Retina (tissue), 1 donor: ENCODE measurements at places on chromosomes 6 and 20.

DNA sequence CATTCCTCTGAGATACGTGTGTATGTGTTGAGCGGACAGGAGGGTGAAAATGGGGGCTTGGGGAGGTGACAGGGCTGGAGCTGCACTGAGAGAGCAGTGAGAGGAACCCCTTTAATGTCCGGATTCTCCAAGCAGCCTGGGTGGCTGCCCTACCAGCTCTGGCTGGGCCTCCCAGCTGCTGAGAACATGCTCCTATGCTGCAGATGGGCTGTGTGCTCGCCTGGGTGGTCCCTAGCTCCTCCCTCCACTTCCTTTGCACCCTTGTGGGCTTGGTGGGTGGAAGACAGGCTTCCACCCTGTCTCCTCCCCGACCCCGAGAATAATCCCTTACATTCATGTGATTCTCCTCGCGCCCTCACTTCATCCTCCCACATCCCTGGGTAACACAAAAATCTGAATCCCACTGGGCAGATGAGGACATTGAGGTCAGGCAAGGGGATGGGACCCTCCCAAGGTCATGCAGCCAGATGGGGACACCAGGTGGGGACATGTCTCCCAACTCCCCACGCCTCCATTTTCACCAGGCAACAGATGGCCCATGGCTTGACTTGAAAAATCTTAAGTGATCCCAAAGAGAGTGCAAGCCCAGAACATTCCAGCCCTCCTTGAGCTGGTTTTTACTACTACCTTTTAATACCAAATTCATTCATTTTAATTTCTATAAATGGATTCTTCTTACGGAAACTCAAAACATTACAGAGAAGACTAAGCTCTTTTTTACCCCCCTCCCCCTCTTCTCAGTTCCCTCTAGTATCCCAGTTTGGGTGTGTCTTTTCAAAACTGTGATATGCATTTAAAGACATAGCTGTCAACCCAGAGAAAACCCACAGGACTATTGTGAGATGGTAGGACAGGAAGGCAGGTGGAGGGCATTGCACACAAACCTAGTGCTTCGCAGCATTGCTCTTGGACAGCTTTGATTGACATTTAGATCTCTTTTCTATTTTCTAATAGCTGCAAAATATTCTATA lies 5.0 kb upstream of the PDRG1 start:
- DNase-seq: peak; percentile 47

GRCh38 chr6:153488267-153488666 lies 357.2 kb upstream of the RGS17 start:
- DNase-seq: no peak

GRCh38 chr20:44501448-44501847 lies 20.4 kb downstream of the SERINC3 start:
- no peak for DNase-seq

DNA sequence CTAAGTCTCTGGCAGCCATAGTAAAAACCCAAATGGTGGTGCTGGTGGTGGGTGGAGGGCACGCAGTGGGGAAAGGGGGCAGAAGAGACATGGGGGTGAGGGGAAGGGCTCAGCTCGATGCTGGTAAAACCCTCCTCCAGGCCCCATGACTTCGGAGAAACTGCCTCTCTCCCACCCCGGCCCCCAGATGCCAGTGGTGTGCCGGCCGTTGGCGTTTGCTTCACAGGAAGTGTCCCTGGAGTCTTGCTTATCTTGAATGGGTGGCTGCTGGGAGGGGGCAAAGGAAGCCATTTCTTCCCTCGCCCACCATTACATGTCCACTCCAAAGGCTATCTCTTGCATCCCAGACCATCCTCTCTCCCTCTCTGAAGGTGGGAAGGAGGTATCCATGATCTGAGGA lies 25.4 kb downstream of the VEGFA start:
- no peak for DNase-seq

DNA sequence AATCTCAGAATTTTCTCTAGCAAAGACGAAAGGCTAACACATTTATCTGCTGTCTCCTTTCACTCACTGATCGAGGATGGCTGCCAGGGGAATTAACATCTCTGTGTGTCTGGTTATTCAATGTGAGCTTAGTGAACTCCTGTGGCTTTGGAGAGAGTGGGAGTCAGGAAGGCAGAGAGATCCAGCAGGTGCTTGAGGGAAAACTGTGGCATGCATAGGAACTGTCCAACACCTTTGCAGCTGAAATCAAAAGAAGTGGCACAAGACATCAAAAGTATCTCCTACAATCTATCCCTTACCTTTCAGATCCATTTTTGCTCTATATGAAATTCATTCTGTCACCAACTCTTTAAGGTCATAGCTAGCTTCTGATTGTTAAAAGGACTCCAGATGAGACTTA lies 11.8 kb upstream of the FAM184A start:
- DNase-seq: no peak

- peak; percentile 50 for DNase-seq
Measured at GRCh38 chr20:219290-220115, 7.6 kb upstream of the DEFB129 start.

DNA sequence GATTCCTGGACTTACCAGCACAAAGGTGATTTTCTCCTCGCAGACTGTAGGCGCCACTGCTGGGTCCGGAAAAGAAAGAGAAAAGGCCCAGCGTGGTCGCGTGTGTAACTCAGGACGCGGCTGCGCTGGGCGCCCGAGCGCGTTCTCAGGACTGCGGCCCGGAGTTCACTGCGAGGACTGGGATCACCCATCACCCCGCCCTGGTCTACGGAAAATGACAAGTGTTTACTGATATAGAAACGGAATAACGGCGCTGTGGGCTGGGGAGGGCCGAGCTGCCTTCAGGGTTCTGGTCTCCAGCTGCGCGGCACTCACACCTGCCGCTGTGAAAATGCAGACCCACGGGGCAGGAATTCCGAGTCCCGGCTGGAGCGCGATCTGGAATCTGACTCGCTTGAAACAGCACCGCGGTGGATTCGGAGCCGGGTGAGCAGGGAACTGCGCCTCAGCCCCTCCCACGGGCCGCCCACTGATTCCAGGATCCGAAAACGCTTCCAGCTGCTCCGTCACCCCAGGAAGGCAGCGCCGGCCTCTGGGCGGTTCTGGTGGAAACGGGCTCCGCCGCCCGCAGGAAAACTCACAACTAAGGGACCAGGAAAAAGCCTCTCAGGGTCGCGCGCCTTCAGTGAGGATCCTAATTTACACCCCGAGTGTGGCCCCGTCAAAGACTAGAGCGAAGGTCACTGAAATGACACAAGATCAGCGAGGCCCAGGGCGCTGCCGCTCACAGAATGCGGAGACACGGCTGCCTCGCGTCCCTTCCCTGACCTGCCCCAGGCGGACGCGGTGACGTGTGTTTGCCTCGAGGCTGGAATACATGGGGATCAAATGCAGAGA lies 34.5 kb downstream of the HLA-A start:
- peak; percentile 90 for DNase-seq

- DNase-seq: no peak
Measured at GRCh38 chr6:149064001-149064659, 253.4 kb upstream of the TAB2 start.

- no peak for DNase-seq
Measured at GRCh38 chr6:81023007-81023582, 729.4 kb downstream of the TENT5A start.

DNA sequence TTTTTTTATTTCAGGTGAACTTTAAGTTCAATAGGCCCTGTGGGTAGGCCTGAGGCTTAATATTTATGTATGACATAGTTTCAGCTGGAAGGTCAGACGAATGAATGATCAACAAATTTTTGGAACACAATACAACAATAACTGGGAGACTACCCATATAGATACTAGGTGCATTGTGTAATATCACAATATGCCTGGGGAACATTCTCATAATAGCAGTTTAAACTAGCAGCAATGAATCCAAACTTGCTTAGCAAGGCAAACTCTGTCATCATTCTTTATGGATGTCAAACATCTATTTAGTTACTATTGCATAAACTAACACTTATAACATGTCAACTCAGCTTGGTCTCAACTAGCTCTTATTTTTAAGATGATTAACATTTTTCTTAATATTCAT lies 49.3 kb downstream of the ELOVL4 start:
- no peak for DNase-seq

GRCh38 chr20:6467562-6467961 lies 299.9 kb upstream of the BMP2 start:
- DNase-seq: no peak

GRCh38 chr20:37598100-37598543 lies 70.4 kb upstream of the BLCAP start:
- peak; percentile 94 for DNase-seq

DNA sequence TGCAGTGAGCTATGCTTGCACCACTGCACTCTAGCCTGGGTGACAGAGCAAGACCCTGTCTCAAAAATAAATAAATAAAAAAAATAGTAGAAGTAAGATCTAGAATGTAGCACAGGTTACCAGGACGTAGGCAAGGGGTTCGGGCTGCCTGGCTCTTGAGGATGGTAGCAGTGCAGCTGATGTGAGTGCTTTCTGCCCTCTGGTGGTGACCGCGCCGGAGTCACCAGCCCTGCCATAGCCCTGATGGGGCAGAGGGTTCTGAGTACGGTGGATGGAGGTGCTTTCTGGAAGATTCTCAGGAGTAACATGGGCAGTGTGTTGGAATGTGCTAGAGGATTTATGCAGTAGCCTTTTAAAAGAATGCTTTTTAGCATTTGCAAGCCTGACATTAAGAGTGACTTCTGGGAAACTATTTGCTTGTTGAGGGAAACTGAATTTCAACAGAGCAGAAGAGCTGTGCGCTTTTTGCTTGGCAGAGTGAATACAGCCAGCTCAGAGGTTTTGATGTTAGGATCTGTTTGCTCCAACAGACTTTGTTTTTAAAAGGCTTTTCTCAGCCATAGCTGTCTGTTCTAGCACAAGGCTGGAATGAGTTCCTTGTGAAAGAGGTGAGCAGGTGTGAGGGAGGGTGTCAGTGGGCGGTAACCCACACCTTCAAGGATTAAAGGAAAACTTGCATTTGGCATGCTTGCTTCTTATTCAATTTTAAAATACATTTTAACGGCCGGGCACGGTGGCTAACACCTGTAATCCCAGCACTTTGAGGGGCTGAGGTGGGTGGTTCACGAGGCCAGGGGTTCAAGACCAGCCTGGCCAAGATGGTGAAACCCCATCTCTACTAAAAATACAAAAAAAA lies 65.9 kb downstream of the PTPN1 start:
- DNase-seq: peak; percentile 38

GRCh38 chr6:154721460-154721859 lies 11.8 kb upstream of the SCAF8 start:
- no peak for DNase-seq

GRCh38 chr20:40978761-40979160 lies 49.9 kb upstream of the TOP1 start:
- DNase-seq: no peak

DNA sequence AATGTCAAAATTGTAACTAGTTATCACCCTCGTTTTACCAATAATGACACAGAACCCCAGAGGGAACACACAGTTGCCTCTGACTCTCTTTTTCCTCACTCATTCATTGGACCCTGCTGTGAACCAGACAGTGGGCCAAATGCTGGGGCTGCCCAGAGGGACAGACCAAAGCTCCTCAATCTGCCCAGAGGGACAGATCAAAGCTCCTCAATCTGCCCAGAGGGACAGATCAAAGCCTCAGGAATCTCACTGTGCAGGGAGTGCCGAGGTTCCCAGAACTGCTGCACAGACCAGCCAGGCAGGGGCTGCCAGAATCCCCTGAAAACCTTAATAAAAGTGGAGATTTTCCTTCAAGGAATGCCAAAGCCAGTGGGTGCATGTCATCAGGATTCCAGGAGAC lies 179.1 kb downstream of the SOD2 start:
- DNase-seq: no peak

DNA sequence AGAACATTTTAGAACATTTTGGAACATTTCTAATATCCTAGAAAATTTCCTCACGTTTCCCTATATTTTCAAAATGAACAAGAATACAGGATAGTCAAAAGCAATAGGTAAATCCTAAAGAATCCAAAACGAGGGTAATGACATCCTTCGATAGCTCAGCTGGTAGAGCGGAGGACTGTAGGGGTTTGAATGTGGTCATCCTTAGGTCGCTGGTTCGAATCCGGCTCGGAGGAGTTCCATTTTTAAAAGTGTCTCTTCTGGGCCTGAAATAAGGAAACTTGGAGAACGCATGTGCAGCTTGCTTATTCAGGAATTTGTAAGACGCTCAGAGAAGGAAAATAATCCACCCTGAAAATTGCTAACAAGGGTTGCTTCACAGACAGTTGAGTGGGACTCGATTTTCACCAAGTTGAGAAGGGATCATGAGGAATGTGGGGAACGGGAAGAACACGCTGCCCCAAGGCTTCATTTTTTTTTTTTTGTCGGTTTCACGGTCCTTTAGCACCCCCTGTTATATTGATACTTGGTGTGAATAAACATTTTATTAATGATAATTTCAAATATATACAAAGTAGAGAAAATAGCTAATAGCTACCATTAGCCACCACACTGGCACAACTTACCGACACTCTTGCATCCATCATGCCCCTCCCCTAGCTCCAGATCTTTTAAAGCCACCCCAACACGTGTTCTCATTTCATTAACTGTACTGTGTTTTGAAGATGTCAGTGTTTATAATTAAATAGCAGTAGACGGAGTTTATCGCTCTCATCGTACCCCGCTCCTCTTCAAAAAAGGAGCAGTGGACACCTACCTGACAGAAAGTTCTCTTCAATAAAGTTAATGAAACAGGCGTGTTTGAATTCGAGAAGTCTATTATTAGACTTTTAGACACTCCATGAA lies 1.8 kb upstream of the ABT1 start:
- DNase-seq: peak; percentile 39

DNA sequence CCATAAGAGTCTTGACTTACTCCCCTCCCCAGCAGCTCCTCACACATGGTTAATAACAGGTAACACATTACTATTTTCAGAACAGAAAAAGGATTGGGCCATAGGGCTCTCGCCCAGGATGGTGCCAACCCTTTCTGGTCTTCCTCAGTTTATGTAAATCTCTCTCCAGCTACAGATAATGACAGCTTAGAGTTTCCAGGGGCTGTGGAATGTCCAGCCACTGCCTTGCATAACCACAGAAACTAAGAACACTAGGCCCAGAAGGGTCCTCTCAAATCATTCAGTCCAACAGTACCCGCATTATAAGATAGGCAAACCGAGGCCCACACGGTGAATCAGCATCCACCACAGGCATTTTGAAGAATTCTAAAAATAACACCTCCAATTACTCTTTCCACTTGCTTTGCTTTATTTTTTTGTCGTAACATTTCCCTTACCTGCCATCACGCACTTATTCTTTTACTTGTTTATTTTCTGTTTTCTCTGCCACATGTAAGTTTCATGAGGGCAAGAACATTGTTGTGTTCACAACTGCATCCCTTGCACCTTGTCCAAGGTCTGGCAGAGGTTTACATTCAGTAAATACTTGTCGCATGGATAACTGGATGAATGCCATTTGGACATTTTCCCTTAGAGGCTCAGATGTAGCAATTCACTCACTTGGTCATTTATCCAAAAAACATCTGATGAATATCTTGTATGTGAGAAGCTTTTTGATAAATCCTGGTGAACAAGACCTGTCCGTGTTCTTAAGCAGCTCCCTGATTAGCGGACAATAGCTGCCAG lies 6.4 kb upstream of the SDC4 start:
- no peak for DNase-seq

DNA sequence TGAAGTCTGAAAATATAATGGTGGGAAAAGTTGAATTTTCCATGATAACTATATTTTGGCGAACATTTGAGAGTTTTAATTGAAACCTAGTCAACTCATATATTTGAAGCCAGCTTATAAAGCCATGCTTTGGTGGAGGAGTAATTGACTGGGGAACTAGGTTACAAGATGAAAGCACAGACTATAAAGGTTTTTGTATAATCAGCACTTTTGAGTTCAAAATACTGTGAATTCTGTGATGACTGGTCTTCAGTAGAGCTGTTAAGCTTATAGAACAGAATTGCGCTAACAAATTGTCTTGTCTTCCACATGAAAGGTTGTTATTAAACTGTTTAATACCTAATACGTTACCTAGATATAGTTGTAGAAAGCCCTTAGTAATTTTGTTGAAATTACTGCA lies 159.1 kb upstream of the SCGN start:
- DNase-seq: no peak
